Activated effector memory CD4-positive, alpha-beta T cell treated with Interleukin-2 at 50 U/mL for 16 hours (primary cell): ENCODE measurements at places on chromosomes 1 and 21.

- DNase-seq: peak; percentile 33
Measured at GRCh38 chr1:165645654-165646366, 14.8 kb downstream of the MGST3 start.

DNA sequence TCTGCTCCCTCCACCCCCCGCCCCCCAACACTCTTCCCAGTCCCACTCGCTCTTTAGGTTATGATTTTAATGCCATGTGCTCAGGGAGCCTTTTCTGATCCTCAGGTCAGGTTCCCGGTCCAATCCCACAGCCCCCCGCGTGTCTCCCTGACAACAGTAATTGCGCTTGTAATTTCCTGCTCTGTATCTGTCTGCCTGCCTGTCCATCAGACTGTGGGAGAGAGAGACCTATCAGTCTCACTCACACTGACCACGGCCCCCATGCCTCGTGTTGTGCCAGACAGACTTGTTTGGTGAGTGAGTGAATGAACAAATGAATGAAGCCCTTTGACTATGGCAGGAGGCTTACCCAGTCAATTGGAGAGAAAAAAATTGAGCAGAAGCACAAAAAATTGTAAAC lies 50.8 kb upstream of the ECE1 start:
- no peak for DNase-seq

DNA sequence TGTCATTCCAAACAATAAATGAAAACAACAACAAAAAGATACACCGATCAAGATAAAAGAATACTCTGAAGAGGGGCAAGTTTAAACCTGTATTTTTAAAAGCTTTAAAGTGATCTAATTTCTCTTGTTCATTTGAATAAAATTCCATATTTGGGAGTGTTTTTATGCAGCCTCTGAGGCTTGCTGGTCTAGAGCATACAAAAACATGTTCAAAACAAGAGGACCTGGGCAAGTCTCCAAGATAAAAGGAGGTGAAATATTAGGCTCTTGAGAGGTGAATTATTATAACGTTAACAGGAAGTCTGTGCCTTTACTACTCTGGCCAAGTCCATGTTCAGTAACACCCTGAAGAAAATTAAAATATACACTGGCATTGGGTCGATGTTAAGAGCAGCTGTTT lies 20.1 kb downstream of the URB1 start:
- no peak for DNase-seq

DNA sequence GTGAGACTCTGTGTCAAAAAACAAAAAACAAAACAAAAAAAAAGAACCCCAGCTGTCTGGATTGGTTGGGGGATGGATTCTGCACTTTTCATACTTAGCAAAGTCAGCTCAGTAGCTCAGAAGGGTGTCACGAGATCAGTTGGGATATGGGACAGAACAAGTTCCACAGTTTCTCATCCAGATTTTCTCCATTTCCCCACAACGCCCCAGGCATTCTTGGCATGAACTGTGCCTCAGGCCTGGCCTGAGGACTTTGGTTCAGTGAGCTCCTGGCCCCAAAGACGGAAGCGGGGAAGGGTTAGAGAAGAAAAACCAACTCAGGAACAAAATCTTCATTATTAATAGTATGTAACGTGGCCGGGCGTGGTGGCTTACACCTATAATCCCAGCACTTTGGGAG lies 1.9 kb downstream of the AKR7A2 start:
- DNase-seq: no peak

GRCh38 chr1:112247961-112248360 lies 148.1 kb upstream of the CTTNBP2NL start:
- DNase-seq: no peak

DNA sequence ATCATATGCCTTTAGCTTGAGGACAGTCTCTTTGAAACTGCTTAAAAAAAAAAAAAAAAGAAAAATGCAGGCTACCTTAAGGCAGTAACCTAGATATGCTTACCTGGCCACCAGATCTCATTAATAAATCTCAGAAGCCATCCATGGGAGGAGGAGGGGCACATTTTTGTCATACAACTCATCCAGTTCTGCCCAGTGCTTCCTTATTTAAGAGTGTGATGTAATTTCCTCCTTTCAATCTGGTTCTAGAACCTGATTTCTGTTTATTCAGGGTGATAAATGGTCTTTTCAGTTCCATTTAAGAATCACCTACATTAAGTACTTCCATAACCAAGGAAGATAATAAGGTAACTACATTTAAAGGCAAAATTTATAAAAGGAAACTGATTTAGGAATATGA lies 6.1 kb downstream of the ERRFI1 start:
- DNase-seq: no peak

DNA sequence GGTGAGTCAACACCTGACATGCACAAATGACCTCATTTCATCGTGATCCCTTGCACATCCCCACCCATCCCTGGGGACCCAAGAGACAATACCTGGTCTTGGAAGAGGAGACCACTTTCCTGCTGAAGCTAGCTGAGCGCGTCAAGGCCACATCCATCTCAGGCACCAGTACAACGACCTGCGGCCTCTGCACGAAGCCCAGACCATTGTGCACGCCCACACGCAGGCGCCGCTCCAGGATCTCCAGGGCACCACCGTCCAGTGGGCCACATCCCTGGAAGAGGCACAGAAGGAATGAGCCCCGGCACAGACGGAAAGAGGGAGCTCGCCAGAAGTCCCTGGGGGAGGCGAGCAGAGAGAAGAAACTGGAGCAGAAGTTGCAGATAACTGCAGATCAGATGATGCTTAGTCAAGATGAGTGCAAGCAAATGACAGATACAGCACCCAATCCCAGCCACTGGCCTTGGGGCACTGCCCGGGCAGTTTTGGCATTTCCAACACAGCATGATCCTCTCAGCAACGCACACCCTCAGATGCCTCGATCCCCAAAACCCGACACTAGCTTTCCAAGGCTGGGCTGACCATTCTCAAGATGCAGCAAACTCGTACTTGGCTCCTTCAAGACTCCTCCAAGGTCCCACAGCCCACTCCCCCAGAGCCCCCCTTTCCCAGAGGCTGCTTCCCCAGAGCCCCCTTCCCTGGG lies 44.1 kb downstream of the NPHP4 start:
- no peak for DNase-seq

GRCh38 chr1:111576547-111576946 lies 43.0 kb upstream of the RAP1A start:
- DNase-seq: no peak

DNA sequence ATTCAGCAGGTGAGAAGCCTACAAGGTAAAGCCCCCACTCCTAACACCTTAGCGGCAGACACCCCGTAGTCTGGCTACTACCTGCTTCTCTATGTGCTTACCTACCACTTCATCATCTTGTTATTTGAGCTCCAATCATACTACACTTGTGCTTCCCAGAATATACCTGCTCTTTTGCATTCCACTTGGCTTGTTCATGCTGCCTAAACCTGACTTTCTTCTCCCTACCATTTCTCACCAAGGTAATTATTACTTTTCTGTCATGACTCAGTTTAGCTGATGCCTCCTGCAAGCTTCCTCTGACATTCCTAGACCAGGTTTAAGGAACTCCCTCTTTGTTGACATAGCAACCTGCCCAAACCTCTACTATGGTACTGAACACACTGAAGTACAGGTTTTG lies 495.6 kb upstream of the C1orf87 start:
- DNase-seq: no peak

DNA sequence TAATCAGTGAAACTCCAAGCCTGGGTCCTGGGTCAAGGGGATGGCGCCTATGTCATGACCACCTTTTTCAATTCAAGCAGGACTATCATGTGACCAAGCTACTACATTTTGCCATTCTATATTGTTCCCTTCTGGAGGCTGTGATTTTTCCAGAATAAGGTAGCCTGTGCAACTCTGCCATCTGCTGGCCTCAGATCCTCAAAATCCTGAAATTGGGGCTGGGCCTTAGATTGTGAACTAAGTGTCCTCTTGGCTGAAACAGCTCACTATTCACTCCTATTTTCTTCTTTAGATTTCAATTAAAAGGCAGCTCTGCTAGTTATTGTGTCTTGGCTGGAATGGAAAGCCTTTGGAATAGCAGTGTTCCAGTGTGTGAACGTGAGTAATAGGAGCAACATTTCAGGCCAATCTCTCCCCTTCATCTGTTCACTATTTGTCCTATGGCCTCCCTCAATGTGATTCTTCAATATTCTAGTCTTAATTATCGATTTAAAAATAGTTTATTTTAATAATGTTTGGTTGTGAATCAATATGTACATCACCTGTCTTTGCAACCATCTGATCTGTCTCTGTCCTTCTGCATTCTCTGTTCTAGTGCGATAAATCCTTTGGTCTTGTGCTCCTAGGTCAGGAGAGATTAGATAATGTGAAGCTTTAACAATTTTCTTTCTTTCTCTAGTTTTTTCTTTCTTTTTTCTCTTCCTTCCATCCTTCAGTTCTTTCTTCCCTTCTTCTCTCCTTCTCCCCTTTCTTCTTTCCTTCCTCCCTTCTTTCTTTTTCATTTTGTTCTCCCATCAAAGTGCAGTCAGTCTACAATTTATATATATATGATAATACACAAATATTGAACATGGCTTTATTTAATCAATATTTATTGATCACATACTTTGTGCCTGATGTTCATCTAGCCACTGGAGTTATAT lies 69.8 kb downstream of the CR1 start:
- DNase-seq: no peak

DNA sequence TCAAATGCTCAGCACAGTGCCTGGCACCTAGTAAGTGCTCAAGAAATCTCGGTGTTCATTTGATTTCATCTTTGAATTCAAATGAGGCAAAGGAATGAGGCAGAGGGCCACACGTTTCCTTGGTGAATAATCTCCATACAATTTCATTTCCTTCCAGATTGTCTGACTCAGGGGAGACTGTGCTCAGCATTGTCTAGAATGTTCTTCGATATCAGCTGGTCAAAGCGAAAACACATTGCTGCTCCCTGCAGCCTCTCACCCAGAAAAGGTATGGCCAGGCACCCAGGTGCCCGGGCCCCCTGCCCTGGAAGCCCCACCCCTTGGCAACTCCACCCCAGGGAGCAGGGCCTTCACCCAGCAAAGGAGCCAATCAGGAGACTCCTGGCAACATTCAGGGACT lies 55.8 kb downstream of the FBXO2 start:
- DNase-seq: no peak

- DNase-seq: no peak
Measured at GRCh38 chr1:219794085-219794743, 134.1 kb downstream of the SLC30A10 start.

DNA sequence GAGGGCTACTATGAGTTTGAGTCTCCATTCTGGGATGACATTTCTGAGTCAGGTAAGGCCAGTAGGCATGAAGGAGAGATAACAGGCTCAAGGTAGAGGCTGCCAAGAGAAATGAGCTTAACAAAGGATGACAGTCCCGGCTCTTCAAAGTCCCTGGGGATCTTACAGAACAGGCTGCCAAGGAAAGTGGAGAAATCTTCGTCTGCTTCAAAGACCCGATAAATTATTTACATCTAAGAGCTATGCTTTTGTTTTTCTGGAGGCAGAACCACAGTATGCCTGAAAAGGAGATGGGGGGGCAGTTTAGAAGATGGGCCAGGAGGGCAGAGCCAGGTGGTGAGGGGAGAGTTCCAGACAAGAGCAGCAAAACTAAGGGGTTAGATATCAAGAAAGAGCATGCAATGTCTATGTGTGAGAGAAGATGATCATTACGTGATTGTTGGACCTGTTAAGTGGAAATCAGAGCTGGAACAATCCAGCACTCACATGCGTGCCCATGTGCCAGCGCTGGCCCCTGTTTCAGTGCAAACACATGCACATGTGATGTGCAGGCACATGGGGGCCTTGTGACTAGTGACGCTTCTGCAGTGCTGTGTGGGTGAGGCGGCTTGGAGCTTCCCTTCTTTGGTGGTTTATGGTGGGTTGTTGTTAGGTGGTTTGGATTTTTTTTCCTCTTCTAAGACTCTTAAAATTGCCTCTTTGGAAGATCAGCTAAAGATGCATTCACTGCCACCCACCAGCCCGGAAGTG lies 25.7 kb downstream of the CAMK1G start:
- no peak for DNase-seq

DNA sequence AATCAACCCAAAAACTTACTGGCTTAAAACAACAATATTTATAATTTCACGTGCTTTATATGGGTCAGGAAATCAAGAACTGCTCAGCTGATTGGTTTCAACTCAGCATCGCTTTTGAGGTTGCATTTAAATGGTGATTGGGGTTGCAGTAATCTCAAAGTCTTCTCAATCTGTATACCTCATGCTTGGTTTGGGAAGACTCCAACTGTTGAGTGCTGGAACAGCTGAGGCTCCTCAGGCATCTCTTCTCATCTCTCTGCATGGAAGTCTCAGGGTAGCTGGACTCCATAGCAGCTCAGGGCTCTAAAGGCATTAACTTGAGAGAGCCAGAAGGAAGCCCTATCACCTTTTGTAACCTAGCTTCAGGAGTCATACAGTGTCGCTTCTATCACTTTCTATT lies 35.1 kb downstream of the AK5 start:
- no peak for DNase-seq

- DNase-seq: no peak
Measured at GRCh38 chr1:205927247-205927646, 16.0 kb downstream of the SLC26A9 start.

GRCh38 chr1:182340233-182341058 lies 51.1 kb downstream of the GLUL start:
- DNase-seq: no peak

DNA sequence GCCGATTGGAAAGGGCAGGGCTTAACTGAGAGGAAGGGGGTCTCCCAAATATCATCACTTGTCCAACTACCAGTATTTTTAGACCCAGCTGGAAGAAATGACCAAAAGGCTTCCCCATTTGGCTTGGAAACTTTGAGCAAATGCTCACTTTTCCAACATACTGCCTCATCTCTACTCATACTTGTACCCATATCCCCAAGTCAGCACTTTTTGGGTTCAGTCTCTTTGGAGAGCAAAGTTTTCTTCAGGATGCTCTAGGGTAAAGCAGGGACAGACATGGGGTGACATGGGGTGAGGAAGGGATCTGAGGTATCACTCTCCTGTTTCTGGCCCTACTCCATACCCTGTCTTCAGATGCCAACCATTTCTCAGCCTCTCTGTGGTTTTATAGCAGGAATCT lies 27.2 kb downstream of the LRRN2 start:
- DNase-seq: no peak

GRCh38 chr1:217673387-217673786 lies 42.2 kb downstream of the SPATA17 start:
- no peak for DNase-seq

- DNase-seq: no peak
Measured at GRCh38 chr1:60562740-60563139, 489.2 kb upstream of the C1orf87 start.

GRCh38 chr1:99681583-99681982 lies 35.7 kb downstream of the PALMD start:
- DNase-seq: no peak

DNA sequence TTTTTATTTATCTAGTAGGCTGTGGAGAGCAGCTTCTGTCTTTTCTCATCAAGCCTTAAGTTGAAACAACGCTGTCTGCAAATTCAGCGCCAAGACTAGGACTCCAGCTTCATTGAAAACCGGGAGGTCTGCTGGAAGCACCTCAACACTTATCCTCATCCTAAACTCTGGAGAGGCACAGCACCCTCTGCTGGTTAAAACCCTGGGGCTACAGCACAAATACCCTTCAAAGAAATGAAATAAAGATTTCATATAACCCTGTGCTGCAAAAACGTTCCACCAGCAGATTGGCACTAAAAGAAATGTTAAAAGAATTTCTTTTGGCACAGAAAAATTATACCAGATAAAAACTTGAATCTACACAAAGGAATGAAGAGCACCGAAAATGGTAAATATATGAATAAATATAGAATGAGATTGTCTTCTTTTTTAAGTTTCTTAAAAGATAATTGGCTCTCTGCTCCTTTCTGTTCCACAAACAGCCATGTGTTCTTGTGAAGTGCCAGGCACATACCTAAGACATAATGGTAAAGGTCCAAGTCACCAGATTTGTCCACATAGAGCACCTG lies 227.7 kb upstream of the SAMSN1 start:
- peak; percentile 33 for DNase-seq
